Right cardiac atrium (tissue), 5 donors: ENCODE measurements at places on chromosomes 5 and 9.

DNA sequence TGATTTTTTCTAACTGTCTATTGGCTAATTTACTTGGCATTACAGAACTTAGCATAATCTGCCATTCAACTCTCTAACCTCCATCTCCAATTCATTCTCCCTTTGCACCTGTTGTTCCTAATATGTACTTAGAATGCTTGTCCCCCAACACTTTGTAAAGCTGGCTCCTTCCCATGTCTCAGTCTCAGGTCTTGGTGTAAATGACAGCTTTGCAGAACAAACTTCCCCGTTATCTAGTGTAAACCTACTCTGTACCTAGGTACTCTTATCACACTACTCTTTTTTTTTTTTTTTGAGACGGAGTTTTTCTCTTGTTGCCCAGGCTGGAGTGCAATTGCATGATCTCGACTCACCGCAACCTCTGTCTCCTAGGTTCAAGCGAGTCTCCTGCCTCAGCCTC, 77.2 kb upstream of the CTNNA1 start:
- no peak for DNase-seq

GRCh38 chr5:135304352-135305221, 94.4 kb downstream of the MACROH2A1 start:
- DNase-seq = peak; percentile 19

GRCh38 chr5:168528521-168529373, at the start of gene FBLL1:
FBLL1 (plus strand) TSS chr5:168529305; CDS start chr5:168529505, 200 bp downstream.
- DNase-seq = peak; percentile 58

GRCh38 chr9:93617273-93617672, 40.9 kb downstream of the PHF2 start:
- DNase-seq = no peak

- no peak for DNase-seq
These were observed 1853.3 kb downstream of the EFNA5 start for GRCh38 chr5:105817416-105817815.

GRCh38 chr5:131521252-131521651, 113.8 kb downstream of the RAPGEF6 start:
- no peak for DNase-seq

- DNase-seq = no peak
These were observed 195.9 kb downstream of the SGCD start for GRCh38 chr5:156522651-156523529.

DNA sequence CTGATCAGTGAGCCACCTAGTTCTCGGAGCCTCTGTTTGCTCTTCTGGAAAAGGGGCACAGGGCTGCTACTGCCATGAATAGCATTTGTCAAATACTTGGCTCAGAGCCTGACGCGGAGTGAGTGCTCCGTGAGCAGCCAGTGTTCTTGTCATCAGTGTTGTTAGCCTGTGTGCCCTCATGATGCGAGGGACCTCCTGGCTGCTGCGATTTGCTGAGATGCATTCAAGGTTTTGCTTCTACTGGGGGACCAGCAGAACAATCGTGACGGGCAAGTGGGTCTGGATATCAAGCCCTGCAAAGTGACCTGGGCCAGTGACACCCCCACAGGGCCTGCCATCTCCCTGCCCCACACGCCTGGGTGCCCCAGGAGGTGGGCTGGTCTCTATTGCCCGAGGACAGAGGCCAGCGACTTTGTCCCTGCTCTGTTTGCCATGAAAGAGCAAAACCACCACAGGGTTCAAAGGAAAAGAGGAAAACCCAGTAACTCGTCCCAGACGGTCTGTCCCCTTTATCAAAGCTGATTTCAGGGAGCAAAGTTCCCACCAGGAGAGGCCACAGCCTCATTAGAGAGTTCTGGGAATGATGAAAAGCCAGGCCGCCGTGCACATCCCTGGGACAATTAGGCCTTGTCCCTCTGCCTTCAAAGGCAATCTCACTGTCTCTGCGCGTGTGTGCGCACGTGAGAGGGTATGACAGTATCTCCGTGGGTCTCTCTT, 86.5 kb upstream of the LMX1B start:
- DNase-seq = no peak

DNA sequence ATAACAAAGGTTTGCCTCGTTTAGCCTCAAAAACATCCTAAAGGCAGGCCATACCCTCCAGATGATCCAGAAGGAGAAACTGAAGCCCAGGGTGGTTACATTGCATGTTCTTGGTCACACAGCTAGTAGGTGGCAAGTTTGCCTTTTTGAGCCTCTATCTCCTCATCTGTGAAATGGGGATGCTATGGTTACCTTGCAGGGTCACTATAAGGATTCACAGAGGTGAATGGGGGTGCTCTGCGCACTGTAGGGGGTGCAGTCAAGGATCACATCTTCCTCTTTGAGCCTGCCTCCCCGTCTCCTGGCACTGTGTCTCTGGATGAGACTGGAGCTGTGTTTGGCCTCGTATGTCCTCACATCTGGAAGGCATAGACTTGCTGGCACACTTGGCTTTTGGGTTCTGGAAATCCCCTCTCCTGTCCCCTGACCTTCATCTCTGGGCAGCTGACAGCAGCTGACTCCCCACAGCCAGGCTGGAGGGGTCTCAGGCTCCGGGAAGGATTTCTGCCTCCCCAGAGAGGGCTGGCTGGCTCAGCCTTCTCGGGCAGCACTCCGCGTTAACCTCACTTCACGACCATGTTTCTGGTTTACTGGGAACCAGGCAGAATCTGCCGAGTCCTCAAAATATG, 167.7 kb downstream of the RGS3 start:
- no peak for DNase-seq

DNA sequence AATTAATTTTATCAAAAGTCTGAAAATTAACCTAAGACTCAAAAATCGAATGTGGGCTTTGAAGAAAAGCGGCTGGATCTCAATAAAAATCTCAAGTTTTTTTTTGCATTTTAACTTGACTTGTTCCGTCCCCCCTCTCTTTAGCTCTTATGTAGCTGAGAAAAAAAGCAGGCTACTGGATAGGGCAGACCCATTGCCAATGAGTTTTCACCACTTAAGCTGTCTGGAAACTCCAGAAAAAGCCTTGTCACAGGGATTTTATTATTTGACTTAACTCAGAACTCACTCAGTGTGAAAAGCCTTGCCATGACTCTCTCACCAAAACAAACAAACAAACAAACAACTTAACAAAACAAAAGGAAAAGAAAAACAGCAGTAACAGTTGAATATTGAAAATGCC, 247.4 kb downstream of the CDH9 start:
- no peak for DNase-seq

DNA sequence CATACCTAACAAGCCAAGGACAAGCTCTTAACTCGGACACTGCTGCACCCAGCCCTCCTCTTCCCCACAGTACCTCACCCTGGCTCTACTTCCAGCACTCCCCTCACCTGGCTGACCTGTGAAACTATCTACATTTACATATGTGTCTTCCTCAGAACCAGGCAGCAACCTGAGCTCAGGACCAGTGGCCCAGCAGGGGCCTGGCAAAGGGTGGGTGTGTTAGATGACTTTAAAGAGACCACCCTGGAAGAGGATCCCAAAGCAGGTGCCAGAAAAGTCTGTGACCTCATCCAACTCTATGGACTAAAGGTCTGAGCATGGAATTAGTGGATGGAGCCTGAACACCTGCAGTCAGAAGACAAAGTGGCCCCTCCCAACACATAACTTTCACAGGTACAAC, 400.9 kb downstream of the SPOCK1 start:
- DNase-seq = no peak

DNA sequence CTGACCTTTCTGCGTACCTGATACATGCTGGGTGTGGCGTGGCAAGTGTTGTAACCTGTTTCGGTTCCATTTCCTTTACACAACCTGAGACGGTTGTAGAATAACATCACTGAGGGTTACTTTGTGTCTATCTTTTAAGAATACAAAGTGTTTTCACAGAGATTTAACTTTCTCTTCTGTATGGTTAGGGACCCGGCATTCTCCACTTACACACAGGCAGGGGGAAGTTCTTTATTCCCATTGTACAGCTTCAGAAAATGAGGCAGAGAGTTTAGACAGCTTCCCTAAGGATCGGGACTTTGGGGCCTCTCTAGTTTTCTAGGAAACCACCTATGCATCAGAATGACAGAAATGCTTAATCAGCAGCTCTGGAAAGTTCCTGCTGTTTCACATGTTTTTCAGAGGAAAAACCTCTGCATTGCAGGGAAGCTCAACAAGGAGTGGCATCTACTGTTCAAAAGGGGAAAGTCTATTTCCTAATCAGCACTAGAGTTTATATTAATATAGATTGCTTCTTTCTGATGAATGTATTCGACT, 41.3 kb downstream of the CAST start:
- DNase-seq = no peak

DNA sequence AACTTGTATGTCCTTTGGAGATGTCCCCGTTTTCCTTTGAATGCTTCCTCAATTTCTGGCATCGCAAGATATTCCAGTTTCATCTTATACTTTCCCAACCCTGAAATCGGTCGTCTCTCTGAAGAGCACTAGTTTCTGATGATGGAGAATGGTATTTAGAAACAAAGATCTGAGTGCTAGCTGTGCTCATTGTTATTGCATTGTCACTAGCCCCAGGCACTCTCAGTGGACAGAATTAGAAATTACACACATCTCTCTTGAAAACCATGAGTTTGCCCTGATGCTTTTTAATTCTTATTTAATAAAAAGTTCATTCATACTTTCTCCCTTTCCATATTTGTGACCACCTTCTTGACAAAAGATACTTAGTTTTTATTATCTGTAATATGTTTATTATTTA, 67.7 kb downstream of the C9orf152 start:
- no peak for DNase-seq
